Nephron progenitor cell (in vitro differentiated cells): ENCODE measurements at places on chromosomes 7 and 10.
A peak's percentile ranks its signal among the peaks of the same experiment; 100 is the strongest.

GRCh38 chr7:95586951-95587301 lies 9.4 kb downstream of the PDK4 start:
- no peak for DNase-seq

- peak; percentile 76 for DNase-seq
Measured at GRCh38 chr10:13348216-13349017, at the start of gene SEPHS1. SEPHS1 (minus strand) TSS chr10:13348293; CDS start chr10:13344950, 3,343 bp downstream.

GRCh38 chr7:27099453-27100370 lies 2.8 kb downstream of the HOXA2 start:
- no peak for DNase-seq

GRCh38 chr7:123528265-123528664 lies 6.1 kb downstream of the IQUB start:
- no peak for DNase-seq

GRCh38 chr10:71505862-71506261 lies 109.1 kb downstream of the CDH23 start:
- DNase-seq = no peak

DNA sequence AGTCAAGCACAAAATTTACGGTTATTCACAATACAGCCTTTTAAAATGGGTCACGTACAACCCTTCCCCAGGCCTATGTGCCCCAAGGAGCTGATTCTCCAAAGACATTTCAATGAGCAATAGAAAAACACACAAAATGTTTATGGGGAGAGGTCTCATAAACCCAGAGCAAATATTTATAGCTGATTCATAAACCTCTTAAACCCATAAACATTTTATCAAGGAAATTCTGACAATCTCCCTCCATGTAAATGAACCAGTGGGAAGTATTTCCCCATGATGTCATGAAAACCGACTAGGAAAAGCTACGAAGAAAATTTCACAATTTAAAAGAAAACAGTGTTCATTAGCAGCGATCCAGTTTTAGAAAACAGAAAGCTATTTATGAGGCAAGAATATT lies 36.0 kb downstream of the SFMBT2 start:
- DNase-seq = no peak

- DNase-seq = no peak
Measured at GRCh38 chr10:49760789-49761188, 1.3 kb downstream of the OGDHL start.

GRCh38 chr10:71285180-71285545 lies 33.9 kb upstream of the SLC29A3 start:
- peak; percentile 68 for DNase-seq

GRCh38 chr7:84712374-84713121 lies 474.3 kb downstream of the SEMA3D start:
- DNase-seq = no peak

GRCh38 chr7:40305229-40305628 lies 170.4 kb downstream of the SUGCT start:
- DNase-seq = no peak

GRCh38 chr10:50293513-50294313 lies 42.4 kb upstream of the ASAH2 start:
- no peak for DNase-seq

DNA sequence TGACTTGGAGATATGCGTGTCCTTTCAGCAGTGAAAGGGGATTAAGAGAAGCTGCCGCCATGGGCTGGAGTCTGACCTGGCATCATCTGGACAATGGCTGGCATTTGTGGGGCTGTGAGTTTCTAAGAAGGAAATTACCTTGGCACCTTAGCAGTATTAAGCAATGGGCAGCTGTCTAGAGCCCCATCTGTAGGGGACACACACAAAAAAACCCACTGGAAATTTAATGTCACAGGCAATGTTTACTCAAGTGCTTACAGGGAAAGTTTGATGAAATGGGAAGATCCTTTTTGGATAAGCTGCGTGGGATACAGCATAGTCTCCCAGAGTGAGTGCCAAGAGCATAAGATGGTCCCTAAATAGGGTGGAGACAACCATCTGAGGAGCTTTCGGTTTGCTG lies 25.0 kb downstream of the ADRA2A start:
- DNase-seq = no peak

DNA sequence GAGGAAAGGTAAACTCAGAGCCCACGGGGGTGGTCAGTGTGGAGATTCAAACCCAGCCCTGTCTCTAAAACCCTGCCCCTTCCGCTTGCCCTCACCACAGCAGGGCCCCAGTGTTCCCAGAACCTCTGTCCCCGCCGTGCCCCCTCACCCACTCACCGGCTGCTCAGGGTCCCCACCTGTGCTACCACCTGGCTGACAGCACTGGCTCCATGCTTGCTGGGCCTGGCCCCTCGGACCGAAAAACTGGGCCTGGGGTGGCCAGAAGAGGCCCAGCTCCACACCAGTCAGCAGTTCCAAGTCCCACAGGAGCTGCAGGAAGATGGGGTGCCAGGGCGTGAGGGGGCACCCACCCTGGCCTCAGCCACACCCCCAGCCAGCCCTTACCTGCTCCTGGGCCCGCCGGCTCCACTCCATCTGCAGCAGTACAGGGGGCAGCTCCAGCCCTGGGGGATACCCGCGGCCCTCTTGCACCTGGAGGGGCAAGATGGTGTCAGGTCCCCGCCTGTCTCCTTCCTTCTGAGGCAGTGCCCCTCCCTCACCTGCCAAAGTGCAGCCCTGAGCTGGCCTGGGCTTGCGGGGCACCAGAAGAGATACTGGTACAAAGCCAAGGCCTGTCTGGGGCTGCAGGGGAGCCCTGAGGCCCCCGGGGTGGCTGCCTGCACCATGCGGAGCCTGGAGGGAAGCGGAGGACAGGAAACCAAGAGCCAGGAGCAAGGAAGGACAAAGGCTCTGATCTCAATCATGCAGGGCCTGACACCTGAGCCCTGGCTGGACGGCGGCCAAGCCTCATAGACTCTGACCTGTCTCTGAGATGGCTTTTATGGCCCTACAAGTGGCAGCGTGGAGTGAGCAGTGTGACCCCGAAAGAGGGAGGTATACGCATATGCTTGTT lies 11.7 kb downstream of the ATP6V1F start:
- no peak for DNase-seq

- no peak for DNase-seq
Measured at GRCh38 chr10:60444494-60445064, 54.9 kb upstream of the ANK3 start.

GRCh38 chr10:1434202-1434601 lies 303.1 kb downstream of the ADARB2 start:
- peak; percentile 17 for DNase-seq

DNA sequence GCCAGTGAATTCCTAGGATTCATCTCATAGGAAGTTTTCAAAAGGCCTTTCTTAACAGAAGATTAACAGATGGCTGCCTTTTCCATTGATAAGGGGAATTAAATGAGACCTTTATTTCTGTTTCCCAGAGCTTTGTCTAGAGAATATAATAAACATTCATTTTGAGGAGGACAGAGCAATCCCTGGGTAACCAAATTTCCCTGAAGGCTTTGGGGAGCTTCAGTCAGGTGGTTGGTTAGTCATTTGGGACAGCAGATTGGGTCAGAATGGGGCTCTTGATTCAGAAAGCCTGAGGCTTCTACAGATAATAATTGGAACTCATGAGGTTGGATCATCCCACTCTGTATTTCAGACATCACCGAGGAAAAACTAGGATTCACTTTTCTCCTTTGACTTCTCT lies 21.8 kb downstream of the MXI1 start:
- DNase-seq = no peak

DNA sequence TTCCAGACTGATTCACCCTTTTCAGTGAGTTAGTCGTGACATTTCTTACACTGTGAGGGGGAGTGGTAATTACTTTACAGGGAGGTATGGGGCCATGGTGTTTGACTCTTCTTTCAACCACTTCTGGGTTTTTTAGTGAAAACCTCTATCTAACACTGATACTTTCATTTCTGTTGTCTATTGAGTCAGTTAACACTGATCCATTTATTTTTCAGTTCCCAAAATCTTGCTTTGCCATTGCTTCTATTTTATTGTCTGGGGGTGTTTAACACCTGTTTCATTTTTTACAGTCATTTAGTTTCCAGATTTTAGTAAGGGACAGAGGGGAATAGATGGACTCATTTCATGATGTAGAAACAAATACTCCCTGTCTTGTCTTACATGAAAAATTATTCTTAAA lies 61.5 kb downstream of the HELLS start:
- DNase-seq = no peak

GRCh38 chr7:63899691-63900393 lies 98.8 kb upstream of the ZNF722 start:
- DNase-seq = no peak

GRCh38 chr7:115274-115911 lies 77.0 kb upstream of the FAM20C start:
- no peak for DNase-seq

DNA sequence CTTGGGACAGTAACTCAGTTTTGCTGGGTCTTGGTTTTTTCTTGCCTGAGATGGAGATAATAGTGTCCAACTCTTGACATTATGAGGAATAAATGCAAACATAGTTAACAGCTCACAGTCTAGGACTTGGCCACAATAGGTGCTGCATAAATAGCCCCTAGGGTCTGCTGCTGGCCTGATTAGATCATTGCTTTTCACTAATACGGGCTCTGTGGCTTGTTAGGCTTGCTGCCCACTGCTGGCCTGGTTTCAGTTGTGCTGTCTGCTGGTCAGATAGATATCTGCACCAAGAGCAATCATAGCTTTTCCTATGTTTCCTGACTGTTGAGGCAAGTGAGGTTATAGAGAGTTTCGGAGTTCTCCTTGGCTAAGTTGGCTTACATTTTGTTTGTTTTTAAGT lies 246.1 kb downstream of the DNAJB9 start:
- no peak for DNase-seq
